Glutamatergic neuron (in vitro differentiated cells): ENCODE measurements at places on chromosomes 4 and X.

- no peak overlapping the region for H3K27ac ChIP-seq
- no peak for DNase-seq
- no peaks in the 10 kb centered on the region for H3K36me3 ChIP-seq
- no peak overlapping the region for H3K4me3 ChIP-seq
Observed at GRCh38 chrX:134999469-134999868, 8.7 kb downstream of the SMIM10 start.

DNA sequence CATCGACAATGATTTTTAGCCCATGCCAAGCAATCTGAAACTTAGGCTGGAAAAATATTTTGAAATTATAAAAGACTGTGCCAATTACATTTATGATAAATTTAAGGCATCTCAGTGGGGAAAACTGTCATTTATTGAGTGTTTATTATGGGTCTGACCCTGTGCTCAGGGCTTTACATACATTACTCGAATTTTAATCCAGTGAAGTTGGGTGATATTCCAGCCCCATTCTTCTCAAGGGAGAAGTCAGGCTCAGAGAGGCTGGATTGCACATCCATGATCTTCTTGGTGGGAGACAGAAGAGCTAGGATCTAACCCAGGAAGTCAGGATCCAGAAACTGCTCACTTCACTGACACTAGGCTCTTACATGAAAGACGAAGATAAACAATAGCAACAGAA, 260.8 kb downstream of the QDPR start:
- no peak overlapping the region for H3K27ac ChIP-seq
- H3K27me3 ChIP-seq: no peaks in the 10 kb centered on the region
- H3K4me3 ChIP-seq: no peak overlapping the region
- H3K4me1 ChIP-seq: no peaks in the 10 kb centered on the region

DNA sequence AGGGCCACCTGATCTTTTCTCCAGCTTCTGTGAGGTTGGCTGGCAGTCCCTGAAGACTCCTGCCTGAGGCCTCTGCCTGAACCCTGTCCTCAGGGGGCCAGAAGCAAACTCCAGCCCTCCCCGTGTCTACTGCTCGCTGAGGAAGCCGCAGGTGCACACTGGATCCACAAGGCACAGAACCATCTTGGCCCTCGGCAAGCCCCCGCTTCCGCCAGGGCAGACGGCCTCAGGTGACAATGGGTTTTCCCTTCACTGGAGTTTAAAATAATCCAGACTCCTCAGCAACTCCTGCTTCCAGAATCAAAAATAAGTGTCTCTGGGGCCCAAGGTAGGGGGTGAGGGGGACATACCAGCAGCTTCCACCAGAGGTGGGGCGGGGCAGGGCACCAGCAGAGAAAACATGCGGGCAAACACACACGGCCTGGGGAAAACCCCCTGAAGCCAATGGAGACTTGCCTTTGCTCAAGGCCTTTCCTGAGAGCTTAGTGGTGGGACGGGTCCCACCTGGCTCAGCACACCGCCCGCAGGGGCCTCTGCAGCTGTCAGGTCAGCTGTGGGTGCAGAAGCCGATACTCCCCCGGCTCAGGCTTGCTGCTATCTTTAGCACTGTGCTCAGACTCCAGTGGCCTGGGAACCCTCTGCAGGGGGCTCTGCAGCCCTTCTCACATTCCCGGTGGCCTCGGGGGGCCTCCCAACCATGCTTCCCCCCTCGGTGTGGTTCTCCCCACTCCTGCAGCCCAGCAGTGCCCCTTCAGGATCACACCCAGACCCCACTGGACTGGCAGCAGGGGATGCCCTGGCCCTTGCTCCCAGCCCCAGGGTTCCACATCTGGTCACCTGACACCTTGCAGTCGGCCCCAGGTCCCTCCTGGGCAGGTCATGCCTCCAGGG, 1.9 kb downstream of the MYL5 start:
- H3K27me3 ChIP-seq: peaks cover 5% of the 10 kb centered on the region
- peak overlapping the region; percentile 49 for H3K4me3 ChIP-seq
- no peaks in the 10 kb centered on the region for H3K36me3 ChIP-seq
- peaks cover 7% of the 10 kb centered on the region for H3K4me1 ChIP-seq
- DNase-seq: peak; percentile 20

DNA sequence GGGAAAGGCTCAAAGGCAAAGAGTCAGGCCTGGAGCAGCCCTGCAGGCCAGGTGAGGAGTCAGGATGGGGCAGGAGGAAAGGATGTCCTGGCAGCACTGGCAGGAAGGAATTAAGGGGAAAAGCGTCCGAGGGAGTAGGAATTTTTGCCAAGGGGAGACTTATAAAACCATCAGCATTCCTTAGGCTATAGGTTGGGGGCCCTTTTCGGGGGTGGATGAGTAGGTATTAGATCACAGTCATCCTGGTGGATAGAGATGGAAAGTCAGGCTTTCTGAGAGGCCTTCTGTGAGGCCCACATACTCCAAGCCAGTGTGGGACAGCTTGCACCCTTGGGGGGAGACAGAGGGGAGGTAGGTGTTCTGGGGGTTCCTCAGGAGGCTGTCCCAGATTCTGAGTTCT, 12.3 kb downstream of the STARD8 start:
- H3K27me3 ChIP-seq: peaks cover 5% of the 10 kb centered on the region
- H3K27ac ChIP-seq: no peak overlapping the region

DNA sequence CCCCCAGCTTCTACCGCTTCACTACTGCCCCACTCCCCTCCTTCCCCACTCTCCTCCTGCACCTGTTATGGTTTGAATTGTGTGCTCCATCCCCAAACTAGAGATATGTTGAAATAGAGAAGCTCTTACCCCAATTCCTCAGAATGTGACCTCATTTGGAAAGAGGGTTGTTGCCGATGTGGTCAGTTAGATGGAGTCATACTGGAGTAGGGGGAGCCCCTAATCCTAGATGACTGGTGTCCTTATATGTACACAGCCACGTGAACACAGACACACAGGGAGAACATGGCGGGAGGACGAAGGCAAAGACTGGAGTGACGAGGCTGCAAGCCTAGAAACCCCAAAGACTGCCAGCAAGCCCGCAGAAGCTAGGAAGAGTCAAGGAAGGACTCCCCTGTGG, 84.3 kb downstream of the FHDC1 start:
- peaks cover 49% of the 10 kb centered on the region for H3K4me1 ChIP-seq
- H3K27ac ChIP-seq: peak overlapping the region; percentile 97
- H3K27me3 ChIP-seq: peaks cover 19% of the 10 kb centered on the region
- DNase-seq: no peak

DNA sequence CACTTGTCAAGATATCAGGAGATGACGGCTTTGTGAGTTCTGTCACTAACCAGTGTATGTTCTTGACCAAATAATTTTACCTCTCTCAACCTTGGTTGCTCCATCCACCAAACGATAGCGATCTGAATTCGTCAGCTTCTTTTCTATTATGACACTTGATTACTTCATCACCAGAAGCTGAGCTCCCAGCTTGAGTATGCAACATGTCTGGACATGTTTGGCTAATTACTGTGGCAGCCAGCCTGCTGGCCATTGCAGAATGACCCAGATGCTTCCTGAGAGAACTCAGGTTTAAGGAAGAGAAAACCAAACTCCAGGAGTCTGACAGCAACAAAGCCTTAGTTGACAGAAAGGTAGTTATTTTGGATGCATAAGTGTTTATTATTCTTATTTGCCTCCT, 46.4 kb upstream of the PARM1 start:
- peaks cover 33% of the 10 kb centered on the region for H3K4me1 ChIP-seq
- H3K4me3 ChIP-seq: peak overlapping the region; percentile 30
- peak overlapping the region; percentile 82 for H3K27ac ChIP-seq
- H3K36me3 ChIP-seq: no peaks in the 10 kb centered on the region
- no peaks in the 10 kb centered on the region for H3K27me3 ChIP-seq

DNA sequence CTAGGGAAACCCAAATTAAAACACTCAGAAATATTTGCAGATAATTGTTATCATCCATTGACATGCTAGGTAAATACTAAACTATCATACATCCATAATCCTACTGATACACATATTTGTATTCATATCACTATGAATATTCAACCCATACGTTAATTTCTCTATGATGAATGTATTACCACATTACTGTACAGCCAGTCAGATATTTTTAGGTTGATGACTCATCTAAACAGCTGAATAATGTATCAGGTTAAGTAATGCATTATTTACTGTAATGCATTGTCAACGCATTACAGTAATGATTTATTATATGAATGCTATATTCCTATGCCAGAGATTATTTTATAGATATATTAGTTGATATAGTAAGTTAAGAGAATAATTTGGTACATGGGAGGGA, 37.1 kb downstream of the VEGFC start:
- H3K4me1 ChIP-seq: no peaks in the 10 kb centered on the region
- H3K36me3 ChIP-seq: no peaks in the 10 kb centered on the region
- no peak overlapping the region for H3K27ac ChIP-seq
- H3K27me3 ChIP-seq: no peaks in the 10 kb centered on the region
- H3K4me3 ChIP-seq: no peak overlapping the region

DNA sequence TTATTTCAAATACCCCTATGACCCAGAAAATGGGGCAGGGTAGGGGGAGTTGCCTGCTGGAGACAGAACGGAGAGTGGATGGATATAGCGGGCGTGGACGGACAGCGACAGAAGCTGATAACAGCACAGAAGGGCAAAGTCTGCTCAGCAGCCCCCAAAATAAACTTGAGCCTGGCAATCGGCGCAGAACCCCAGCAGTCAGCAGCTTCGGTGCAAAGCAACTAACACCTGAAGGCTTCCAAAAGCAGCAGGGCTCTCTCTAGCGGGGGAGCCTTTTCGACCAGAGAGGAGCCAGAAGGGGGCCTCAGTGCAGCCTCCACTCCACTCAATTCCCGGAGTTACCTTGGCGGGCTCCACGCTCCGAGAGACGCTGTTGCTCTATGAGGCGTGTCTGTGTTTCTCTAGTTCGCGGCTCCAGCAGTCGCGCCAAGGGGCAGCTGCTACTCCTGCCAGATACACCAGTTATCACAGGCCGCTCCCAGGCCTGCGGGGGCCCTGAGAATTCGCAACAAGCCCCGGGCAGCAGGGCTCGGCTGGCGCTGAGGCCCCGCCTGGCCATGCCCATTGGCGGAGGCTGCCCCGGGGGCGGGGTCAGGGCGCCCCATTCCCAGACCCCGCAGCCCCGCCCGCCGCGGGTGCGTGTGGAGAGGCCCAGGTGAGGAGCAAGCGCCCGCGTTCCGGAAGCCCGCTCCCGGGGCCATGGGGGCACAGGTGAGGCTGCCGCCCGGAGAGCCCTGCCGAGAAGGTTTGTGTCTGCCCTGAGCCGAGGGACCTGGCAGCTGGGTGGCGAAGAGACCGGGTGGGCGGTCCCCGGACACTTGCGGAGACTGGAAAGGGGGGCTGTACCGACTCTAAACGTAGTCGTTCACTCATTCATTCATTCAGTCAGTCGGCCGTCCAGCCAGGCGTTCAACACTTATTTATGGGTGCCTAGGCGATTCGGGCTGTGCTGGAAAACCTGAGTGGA, at the start of the genes CNGA1 and NIPAL1:
TSS of gene CNGA1 (minus strand) at position 541 of the 967 bp plus-strand sequence. CDS start 63,992 bp downstream, outside the sequence.
TSS of gene NIPAL1 (plus strand) at position 632 of the 967 bp plus-strand sequence. CDS start at position 700, 68 bp downstream.
- peak within 1 kb of the TSS; percentile 87 for H3K4me3 ChIP-seq
- peak; percentile 81 for DNase-seq
- peaks cover 3% of the 10 kb centered on the region for H3K27me3 ChIP-seq
